ENCODE measurements at places on chromosomes 3 and 15.
A peak's percentile ranks its signal among the peaks of the same experiment; 100 is the strongest.

DNA sequence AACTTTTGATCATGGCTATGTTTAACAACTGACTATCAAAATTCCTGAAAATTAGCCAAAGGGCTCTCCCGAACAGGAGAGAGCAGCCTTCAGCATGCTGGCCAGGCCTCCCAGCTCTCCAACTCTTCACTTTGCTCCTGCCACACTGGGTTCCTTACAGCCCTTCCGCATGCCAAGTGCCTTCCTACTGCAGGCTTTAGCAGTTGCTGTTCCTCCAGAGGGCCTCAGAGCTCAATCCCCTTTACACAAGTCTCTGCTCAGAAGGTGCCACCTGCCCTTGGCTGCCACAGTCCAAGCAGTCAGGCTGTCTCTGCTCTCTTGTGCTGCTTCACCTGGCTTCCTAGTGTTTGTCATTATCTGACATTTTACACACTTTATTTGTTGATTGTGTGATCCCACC lies 553.1 kb upstream of the PPP2R3A start:
- DNase-seq: no peak

DNA sequence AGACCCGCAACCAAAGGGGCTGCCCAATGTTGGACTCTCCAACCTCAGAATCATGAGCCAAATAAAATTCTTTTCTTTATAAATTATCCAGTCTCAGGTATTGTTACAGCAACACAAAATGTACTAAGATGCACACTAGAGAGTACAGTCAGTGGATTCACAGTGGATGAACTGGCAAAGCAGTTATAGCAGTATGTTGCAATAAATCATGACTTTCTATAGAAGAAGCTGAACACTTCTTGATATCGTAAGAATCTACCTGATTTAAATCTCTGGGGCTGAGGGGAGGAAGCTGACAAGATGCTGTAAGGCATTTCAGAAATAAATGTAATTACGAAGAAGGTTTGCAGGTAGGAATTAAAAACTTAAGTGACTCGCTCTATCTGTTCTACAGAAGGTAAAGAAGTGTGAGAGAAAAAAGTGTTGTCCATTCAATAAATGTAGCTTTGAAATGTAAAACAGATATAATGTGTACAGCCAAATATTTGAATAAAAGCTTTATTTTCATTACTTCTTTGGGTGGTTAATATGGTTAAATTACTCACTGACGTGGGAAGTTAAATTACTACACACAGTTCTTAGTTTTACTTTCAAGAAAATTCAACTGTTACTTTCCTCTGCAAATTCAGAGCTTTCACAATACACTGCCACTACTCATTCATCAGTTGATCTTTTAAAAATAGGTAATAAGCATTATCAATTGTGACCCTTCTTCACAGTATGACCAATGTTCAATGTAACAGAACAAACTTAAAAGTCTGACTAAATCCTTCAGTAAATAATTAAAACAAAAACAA lies 439.1 kb downstream of the SHQ1 start:
- DNase-seq: no peak

DNA sequence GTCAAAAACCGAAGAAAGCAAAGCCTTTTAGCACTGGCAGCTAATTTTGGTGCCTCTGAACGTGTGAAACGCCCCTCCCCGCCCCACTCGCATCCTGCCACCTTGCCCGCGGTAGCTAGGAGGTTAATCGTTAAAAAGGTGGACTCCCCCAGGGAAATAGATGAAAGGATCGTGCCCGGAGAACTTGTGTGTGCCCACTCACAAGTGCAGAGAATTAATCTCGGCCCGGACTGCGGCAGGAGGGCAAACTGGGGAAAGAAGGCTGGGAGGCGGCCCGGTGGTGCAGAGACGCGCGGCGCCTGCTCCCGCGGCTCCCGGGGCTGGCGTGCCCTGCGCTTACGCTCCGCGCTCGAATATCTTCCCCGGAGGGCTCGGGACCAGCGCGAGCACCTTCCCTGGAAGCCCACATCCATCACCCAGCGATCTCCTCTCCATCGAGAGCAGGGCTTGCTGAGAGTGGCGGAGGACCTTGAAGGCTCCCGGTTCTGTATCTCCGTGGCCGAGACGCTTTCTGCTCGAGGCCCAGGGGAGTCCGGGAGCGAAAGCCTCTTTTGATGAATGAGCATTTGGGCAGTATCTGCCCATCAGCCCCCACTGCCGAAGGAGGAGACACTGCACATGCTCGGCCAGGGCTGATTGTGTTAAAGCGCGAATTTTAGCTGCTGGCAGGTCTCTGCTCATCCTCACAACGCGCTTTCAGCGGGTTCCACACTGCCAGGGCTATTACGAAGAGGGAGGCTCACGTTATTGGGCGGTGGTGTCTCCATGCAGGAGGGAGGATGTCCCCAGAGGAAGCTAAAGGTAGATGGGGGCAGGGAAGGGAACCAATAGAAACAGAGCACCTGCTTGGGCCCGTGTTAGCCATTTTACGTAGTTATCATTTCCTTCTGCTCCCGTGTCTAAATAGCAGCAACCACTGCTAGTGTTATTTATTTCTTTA lies 1.3 kb upstream of the SPTSSB start:
- DNase-seq: peak; percentile 4

GRCh38 chr3:98902351-98902740 lies 851 bp upstream of the DCBLD2 start:
- no peak for DNase-seq

- DNase-seq: peak; percentile 1
Measured at GRCh38 chr15:87038404-87038803, 958.7 kb downstream of the AGBL1 start.

- DNase-seq: no peak
Measured at GRCh38 chr15:77810130-77810571, 177.4 kb upstream of the LINGO1 start.

GRCh38 chr15:68589053-68589452 lies 10.3 kb downstream of the CORO2B start:
- no peak for DNase-seq

Data from stimulated activated CD4-positive, alpha-beta T cell treated with anti-CD3 and anti-CD28 coated beads, Interleukin-1b, Interleukin-23, amount 100 ng/mL, for 48 hours (primary cell).